Memory B cell (primary cell): ENCODE measurements at places on chromosomes 3 and 15.

DNA sequence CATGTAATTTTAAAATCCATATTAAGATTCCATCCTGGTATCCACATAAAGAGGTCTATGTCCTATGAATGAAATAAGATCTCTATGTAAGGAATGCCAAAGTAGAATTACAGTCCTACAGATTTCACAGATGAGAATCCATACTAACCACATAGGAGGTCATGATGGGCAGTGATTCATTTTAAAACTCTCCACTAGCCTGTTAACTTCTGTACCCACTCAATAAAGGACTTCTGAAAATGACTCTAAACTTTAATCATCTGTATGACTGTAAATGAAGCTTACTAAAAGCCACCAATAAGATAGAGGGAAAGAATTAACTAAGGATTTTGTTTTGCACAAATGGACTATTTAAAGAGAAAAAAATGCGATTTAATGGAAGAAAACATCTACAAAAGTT lies 28.7 kb downstream of the MORC1 start:
- no peak for DNase-seq

DNA sequence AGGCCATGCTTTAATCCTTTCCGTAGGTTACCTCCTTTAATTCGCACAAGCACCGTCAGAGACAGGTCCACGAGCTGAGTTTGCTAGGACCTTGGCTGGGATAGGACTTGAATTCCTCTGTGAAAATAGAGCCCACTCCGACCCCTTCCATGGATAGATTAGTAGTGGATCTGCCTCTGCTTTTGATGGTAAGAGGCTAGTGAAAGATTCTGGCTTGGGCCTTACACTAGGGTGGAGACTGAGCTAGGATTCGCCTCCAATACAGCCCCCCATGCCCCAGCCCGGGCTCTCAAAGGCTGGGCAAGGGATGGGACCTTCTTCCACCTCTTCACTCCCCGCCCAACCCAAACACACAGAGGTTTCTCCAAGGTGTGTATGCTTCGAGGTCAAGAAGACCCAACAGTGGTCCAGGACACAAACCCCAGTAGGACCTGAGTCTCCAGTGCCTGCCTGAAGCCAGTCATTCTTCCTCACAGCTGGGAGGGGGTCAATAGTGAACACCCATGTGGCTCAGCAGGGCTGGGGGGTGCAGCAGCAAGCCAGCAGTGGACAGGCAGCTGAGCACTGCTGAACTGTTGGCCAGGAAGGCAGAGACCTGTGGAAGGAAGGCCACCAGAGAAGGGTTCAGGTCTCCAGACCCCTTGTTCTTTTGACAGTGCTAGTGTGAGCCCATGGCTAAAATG lies 75.7 kb downstream of the SPSB4 start:
- DNase-seq, result no peak

DNA sequence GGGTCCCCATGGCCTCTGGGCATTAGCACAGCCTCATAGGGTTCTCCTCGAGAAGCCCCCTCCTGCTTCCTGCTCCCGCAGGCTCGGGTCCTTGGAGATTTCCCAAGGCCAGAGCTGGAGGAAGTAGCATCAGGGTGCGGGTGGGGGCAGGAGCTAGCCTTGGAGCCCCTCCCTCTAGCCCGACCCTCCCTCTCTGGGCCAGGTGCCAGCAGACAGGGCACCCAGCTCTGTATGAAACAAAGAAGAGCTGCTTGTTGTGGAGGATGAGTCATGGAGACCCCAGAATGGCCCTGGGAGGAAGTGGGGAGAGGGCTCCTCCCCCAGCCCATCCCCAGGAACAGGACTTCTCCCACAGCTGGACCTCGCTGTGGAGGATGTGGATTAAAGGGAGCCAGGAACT lies 29.2 kb downstream of the EPHB3 start:
- DNase-seq, result no peak

- no peak for DNase-seq
These were observed 18.0 kb upstream of the DNAJC13 start for GRCh38 chr3:132399054-132399929.

GRCh38 chr3:161291191-161291901 lies 70.2 kb downstream of the NMD3 start:
- no peak for DNase-seq

GRCh38 chr15:50767332-50767861 lies 1.9 kb upstream of the SPPL2A start:
- no peak for DNase-seq

DNA sequence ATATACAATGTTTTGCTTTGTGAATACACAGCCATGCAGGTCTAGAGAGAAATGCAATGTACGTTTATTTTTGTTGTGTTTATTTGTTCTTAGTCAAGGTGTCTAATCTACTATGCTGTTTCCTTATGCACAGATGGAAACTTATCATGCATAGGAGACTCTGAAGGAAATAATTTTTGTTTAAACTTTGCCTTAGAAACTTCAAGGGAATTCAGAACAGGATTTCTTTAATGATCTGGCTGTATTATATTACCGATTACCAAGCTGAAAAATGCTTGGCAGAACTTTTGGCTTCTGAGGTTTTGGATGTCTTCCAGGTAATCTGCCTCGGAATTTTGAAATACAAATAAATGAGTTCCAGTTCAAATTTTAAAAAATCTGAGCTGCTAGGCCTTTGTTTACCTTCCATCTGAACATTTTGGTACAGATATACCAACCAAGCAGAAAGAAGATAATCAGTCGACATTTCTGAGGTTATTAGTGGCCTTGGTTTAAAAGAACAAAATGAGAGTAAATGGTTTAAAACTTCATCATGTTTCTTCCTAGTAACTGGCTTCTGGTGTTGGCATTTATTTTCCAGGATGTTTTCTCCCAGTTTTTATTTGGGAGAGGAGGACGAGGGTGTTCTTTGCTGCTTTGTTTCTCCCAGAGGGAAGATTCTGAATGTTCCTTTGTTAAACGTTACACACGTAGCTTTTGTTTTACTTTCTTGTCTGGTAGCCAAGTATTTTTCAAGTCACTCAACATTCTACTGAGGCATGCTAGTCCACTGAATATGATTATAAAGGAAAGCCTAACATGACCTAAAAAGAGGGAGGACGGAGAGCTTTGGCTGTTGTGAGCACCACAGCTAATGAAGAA lies 421.8 kb upstream of the TBL1XR1 start:
- DNase-seq, result no peak

DNA sequence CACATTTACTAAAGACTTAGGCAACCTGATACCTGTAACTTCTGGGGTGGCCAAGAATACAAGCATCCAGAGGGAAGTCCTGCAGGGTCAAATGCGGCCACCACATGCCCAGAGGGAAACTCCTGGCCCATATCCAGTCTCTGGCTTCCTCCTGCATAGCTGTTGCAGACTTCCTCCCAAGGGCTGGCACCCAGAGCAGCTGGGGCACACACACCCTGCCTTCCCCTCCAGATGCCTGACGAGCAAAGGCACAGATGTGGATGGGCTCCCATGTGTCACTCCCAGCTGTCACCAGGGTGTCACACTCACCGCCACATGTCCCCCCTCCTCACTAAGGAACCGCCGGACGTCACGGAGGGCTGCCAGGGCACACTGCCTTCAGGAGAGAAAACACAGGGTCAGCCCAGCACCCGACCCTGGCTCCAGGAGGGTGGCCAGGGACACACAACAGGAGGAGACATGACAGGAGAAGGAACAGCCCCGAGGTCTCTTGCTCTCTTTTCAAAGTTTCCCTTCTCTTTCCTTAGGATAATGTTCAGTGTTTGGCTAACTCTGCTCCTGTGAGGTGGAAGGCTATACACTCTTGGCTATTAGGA lies 13.2 kb downstream of the PFKFB4 start:
- no peak for DNase-seq

- no peak for DNase-seq
These were observed 82.8 kb downstream of the PCSK6 start for GRCh38 chr15:101406526-101407195.

DNA sequence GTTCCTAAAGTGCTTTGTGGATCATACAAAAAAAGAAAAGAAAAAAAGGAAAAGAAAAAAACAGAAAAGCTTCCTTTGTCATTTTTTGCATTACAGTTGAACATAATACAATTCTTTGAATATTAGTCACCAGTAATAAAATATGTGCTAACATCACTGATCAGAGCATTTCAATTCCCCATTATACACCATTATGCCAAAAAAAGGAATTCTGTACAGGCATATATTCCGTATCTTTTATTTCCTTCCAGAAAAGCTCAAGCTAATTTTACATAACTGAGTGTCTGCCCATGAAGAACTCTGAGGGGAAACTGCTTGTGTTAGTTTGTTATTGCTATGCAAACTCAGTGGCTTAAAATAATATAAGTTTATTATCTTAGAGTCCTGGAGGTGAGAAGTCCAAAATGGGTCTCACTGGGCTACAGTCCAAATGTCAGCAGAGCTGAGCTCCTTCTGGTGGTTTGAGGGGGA lies 377.9 kb downstream of the GAP43 start:
- DNase-seq, result no peak
